ENCODE measurements at places on chromosomes 3 and 15.
A peak's percentile ranks its signal among the peaks of the same experiment; 100 is the strongest.

GRCh38 chr3:193940526-193940925 lies 195.4 kb upstream of the HES1 start:
- DNase-seq = no peak

- no peak for DNase-seq
Measured at GRCh38 chr3:104805042-104805441, 561.7 kb upstream of the ALCAM start.

- DNase-seq = no peak
Measured at GRCh38 chr3:61593446-61594029, 32.2 kb downstream of the PTPRG start.

DNA sequence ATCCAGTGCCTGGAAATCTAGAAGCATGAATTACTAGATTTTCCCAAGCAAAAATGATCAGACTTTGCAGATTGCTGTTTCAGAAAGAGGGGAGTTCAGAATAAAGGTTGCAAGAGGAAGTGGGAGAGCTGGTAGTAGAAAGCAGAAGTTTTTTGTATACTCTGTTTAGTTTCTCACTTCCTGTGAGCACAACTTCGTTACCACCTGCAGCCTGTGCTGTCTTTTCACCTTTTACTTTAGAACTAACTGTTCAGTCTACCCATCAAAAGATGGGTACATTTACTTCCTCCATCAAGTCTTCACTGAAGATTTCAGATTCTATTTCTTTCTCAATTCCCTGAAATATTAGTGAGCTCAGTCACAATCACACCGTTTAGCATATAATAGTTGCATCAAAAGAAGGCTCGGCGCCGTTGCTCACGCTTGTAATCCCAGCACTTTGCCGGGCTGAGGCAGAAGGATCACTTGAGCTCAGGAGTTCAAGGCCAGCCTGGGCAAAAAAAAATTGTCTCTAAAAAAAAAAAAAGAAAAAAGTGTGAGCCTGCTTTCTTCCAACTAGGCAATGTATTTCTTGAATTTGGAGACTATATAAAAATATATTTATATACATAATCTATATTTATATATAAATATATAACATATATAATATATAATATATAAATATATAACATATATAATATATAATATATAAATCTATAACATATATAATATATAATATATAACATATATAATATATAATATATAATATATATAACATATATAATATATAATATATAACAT lies 1.8 kb upstream of the CEP97 start:
- no peak for DNase-seq

DNA sequence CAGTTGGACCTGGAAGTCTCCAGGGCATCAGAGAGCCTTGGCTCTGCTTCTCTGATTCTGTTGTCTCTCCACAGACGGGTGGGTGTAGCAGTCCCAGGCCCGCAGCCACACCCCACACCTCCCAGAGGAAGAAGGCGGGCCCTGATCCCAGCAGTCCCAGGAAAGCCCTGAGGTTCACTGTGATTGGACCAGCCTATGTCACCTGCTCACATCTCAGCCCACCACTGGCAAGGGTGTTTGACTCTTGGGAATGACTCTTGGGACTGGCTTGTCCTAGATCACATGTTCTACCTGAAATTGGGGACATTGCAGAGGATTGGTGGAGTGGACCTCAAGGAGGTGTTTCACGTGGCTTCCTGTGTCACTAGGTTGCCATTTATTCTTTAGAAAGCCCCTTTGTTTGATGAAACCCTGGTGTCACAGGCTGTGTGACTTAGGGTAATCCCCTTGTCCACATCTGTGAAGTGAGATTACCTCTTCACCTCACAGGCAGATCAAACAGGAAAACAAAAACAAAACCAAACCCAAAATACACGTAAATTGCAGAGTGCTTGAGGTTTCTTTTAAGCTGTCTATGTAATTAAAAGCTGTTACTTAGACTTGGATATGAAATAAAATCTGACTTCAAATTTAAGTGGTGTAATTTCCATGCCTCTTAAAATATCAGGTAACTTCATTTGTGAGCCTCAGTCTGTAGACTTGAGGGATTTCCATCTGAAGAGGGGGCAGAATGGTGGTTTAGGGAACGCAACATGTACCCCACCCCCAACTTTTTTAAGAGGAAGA lies 26.7 kb downstream of the FLNB start:
- DNase-seq = peak; percentile 20

GRCh38 chr3:38250198-38250597 lies 15.4 kb upstream of the SLC22A13 start:
- no peak for DNase-seq

GRCh38 chr3:150901793-150902192 lies 3.4 kb downstream of the MINDY4B start:
- no peak for DNase-seq

DNA sequence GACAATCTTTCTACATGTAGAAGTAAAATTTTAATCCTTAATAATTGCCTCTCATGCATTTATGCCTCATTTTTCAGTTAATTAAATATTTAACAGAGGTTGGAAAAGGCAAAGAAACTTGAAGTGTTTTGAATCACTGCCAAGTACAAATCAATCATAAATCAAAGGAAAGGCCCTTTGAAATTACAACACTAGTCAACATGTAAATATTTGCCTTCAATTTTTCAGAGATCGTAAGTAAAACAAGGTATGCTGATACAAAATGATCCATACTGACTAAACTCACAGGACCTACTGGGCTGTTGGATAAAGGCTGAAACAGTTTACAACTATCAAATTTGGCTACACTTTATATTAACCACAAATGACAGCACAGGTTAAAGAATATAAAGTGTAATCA lies 33.9 kb downstream of the ZBBX start:
- no peak for DNase-seq

- no peak for DNase-seq
Measured at GRCh38 chr3:129548104-129548965, 5.4 kb downstream of the H1-8 start.

DNA sequence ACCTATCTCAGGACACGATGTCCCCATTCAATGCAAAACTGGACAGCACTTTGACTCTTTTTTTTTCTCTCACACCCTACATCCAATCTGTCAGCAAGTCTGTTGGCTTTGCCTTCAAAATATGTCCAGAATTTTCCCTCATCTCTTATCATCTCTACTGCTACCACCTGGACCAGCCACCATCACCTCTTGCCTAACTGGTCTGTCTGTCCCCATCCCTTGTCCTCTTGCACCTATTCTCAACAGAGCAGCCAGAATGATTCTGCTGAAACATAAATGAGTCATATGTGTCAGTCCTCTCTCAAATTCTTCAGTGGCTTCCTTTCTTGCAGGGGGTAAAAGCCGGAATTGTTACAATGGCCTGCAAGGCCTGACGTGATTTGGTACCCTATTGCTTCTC lies 105.8 kb downstream of the CYP19A1 start:
- DNase-seq = no peak

DNA sequence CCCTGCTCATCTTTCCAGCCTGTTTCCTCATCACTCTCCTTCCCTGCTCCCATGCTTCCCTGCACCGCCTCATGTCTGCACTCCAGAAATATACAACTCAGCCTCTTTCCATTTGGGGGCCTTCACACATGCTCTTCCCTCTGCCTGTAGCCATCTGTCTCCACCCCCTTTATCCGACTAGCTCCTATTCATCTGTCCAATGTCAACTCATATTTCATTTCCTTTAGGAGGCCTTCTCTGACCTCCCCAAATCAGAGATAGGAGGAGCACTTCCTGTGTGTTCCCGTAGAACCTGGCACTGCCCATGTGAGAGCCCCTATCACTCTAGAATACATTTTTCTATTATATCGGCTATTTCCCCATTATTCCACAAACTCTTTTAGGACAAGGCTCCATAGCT lies 10.6 kb downstream of the ATP8B4 start:
- no peak for DNase-seq

DNA sequence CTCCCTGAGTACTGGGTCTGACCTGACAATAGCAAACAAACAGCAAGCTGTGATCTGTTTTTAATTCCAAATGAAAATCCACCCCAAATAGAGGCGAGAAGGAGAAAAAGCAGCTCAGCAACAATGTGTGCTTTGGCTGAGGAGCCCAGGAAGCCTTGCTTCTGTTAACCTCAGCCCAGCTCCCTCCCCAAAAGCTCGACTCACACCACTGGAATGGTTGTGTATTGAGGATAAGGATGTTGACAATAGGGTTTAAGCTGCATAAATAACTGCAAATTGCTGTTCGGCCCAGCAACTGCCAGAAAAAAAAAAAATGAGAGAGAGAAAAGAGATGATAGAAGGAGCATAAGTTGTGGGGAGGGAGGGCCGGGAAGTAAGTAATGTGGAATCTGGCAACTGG lies 104.0 kb upstream of the TBC1D5 start:
- DNase-seq = no peak

Measured in stimulated activated CD4-positive, alpha-beta T cell treated with anti-CD3 and anti-CD28 coated beads, TNF-alpha, amount 100 ng/mL, for 48 hours (primary cell).